ENCODE measurements at places on chromosomes 2 and 18. TPM values are rescaled to one million over a fixed set of nuclear protein-coding genes. Genes with fewer than 3 reads are reported as not detected.

GRCh38 chr2:68429311-68429826, 37.7 kb downstream of the FBXO48 start:
- H3K27ac ChIP-seq, result no peak overlapping the region
- peaks cover 24% of the 10 kb centered on the region for H3K4me1 ChIP-seq
- H3K36me3 ChIP-seq, result no peaks in the 10 kb centered on the region

GRCh38 chr18:57627488-57627887, 5.9 kb upstream of the NARS1 start:
- DNase-seq, result no peak
- no peaks in the 10 kb centered on the region for H3K27me3 ChIP-seq
- no peaks in the 10 kb centered on the region for H3K36me3 ChIP-seq
- H3K4me1 ChIP-seq, result peaks cover 6% of the 10 kb centered on the region

- no peak for DNase-seq
- no peaks in the 10 kb centered on the region for H3K27me3 ChIP-seq
- H3K4me3 ChIP-seq, result no peak overlapping the region
- H3K4me1 ChIP-seq, result peaks cover 41% of the 10 kb centered on the region
Measured at GRCh38 chr2:160402501-160402900, 91.1 kb downstream of the RBMS1 start.

- no peak overlapping the region for H3K27ac ChIP-seq
- H3K27me3 ChIP-seq, result no peaks in the 10 kb centered on the region
- H3K4me1 ChIP-seq, result no peaks in the 10 kb centered on the region
- no peak for DNase-seq
- H3K36me3 ChIP-seq, result no peaks in the 10 kb centered on the region
Measured at GRCh38 chr2:6973895-6974545, 56.8 kb downstream of the RNF144A start.

DNA sequence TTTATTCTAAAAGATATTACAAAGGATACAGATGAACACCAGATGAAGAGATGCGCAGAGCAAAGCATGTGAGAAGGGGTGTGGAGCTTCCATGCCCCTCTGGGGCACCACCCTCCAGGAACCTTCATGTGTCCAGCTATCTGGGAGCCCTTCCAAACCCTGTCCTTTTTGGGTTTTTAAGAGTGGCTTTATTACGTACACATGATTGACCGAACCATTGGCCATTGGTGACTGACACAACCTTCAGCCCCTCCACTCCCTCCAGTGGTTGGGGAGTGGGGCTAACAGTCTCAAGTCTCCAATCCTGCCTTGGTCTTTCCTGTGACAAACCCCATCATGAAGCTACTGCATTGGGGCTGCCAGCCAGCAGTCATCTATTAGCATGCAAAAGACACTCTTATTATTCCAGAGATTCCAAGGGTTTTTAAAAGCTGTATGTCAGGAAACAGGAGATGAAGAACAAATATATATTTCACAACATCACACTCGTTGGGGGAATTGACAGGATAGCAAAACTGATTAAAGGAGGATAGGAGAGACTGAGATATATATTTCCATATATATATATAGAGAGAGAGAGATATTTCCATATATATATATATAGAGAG, 19.4 kb downstream of the IL1B start:
- H3K27ac ChIP-seq, result no peak overlapping the region
- H3K4me3 ChIP-seq, result no peak overlapping the region
- no peak for DNase-seq
- peaks cover 22% of the 10 kb centered on the region for H3K4me1 ChIP-seq
- H3K27me3 ChIP-seq, result no peaks in the 10 kb centered on the region

GRCh38 chr2:121202541-121203310, 82.3 kb downstream of the TFCP2L1 start:
- no peak overlapping the region for H3K4me3 ChIP-seq
- DNase-seq, result no peak
- H3K4me1 ChIP-seq, result peaks cover 6% of the 10 kb centered on the region
- no peaks in the 10 kb centered on the region for H3K27me3 ChIP-seq
- no peak overlapping the region for H3K27ac ChIP-seq

DNA sequence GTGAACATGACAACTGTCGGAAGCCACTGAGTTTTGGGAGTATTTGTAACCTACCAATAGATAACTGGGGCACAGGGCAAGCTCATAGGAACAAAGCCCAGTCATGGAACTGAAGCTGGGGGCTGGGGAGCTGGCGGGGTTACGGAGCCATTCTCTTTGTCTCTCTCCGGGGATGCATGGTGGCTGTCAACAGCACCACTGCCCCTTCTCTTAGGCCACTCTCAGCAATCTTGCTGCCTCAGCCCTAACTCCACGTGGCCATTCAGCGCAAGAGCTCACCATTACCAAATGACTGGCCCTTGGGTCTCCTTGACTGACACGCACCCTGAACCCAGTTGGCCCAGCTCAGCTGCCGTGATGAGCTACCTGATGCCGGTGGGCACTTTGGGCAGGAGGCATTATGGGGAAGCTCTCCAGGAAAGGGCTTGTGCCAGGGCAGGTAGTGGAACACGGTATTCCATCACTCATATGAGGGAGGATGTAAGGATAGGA, 33.6 kb upstream of the ODC1 start:
- H3K27ac ChIP-seq, result no peak overlapping the region
- H3K36me3 ChIP-seq, result no peaks in the 10 kb centered on the region
- H3K27me3 ChIP-seq, result peaks cover 33% of the 10 kb centered on the region

- no peaks in the 10 kb centered on the region for H3K36me3 ChIP-seq
- H3K27me3 ChIP-seq, result no peaks in the 10 kb centered on the region
- no peaks in the 10 kb centered on the region for H3K4me1 ChIP-seq
- H3K27ac ChIP-seq, result no peak overlapping the region
- no peak overlapping the region for H3K4me3 ChIP-seq
- DNase-seq, result no peak
Measured at GRCh38 chr2:18464913-18465312, 95.5 kb downstream of the RDH14 start.

- no peak overlapping the region for H3K27ac ChIP-seq
- no peaks in the 10 kb centered on the region for H3K4me1 ChIP-seq
- H3K36me3 ChIP-seq, result no peaks in the 10 kb centered on the region
- H3K4me3 ChIP-seq, result no peak overlapping the region
- no peak for DNase-seq
Measured at GRCh38 chr2:116435648-116436047, 1378.8 kb upstream of the DDX18 start.

- no peaks in the 10 kb centered on the region for H3K4me1 ChIP-seq
- no peak for DNase-seq
- no peaks in the 10 kb centered on the region for H3K36me3 ChIP-seq
- no peak overlapping the region for H3K4me3 ChIP-seq
Measured at GRCh38 chr2:161961061-161961460, 113.0 kb downstream of the DPP4 start.

- no peak overlapping the region for H3K27ac ChIP-seq
- H3K4me1 ChIP-seq, result no peaks in the 10 kb centered on the region
- no peaks in the 10 kb centered on the region for H3K27me3 ChIP-seq
- H3K36me3 ChIP-seq, result no peaks in the 10 kb centered on the region
- DNase-seq, result no peak
Measured at GRCh38 chr2:70674636-70675430, 93.2 kb downstream of the ADD2 start.

- H3K4me1 ChIP-seq, result peaks cover 17% of the 10 kb centered on the region
- no peak overlapping the region for H3K4me3 ChIP-seq
- H3K27me3 ChIP-seq, result no peaks in the 10 kb centered on the region
- no peak for DNase-seq
Measured at GRCh38 chr2:64485331-64485730, 31.4 kb downstream of the LGALSL start.

- H3K27me3 ChIP-seq, result no peaks in the 10 kb centered on the region
- peaks cover under 1% of the 10 kb centered on the region for H3K36me3 ChIP-seq
- H3K27ac ChIP-seq, result no peak overlapping the region
- no peak overlapping the region for H3K4me3 ChIP-seq
- H3K4me1 ChIP-seq, result peaks cover 5% of the 10 kb centered on the region
Measured at GRCh38 chr2:134161170-134161547, 92.7 kb upstream of the MGAT5 start.

- H3K4me1 ChIP-seq, result no peaks in the 10 kb centered on the region
- H3K27ac ChIP-seq, result no peak overlapping the region
- DNase-seq, result no peak
- H3K4me3 ChIP-seq, result no peak overlapping the region
- no peaks in the 10 kb centered on the region for H3K27me3 ChIP-seq
Measured at GRCh38 chr2:218249691-218250090, 11.1 kb upstream of the GPBAR1 start.

DNA sequence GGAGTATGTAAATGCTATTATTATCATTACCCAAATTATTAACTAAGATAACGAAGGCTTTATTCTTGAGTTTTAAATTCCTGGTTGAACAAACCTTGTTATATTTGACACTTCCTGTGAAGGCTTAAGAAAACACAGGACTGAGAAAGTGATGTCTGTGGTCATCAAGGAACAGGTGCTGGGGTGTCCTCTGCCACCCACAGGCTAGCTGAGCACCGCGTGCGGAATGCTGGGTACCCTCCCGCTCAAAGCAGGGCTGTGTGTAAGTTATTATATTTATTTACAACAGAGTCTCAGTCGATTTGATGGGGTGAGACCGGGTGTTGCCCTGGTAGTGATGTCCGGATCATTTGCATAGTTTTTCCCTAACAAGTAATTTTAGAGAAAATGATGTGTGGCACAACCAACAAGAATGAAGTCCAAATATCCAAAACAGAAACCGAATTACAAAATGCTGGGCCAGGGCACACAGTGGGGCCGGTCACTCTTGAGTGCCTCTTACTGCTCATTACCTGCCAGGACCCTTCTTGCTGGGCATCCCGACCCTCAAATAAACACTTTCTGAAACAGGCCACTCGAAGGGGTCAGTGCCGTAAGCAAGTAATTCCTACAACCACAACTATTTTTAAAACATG, 49.2 kb downstream of the TMEM18 start:
- no peaks in the 10 kb centered on the region for H3K27me3 ChIP-seq
- no peaks in the 10 kb centered on the region for H3K36me3 ChIP-seq
- no peak overlapping the region for H3K4me3 ChIP-seq
- peak overlapping the region; percentile 63 for H3K27ac ChIP-seq
- no peak for DNase-seq

GRCh38 chr18:72456802-72457201, 87.3 kb downstream of the CBLN2 start:
- H3K4me1 ChIP-seq, result no peaks in the 10 kb centered on the region
- H3K4me3 ChIP-seq, result no peak overlapping the region
- no peak for DNase-seq

DNA sequence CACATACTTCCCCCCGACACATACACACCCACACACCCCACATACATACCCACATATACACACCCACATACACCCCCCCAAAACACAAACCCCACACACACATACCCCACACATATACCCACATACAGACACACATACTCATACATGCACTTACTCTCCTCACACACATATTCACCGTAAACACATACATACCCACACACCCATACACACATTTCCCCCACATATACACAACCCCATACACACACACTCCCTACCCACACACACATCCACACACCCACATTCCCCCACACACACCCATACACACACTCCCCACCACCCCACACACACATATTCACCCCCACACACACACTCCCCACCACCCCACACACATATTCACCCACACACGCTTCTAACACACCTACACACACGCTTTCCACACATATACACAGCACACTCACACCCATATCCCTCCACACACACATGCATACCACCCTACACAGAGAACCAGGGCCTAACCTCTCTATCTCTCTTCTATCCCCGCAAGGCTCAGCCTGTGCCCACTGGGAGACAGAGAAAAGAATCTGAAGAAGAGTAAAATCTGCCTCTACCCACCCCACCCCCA, 182.4 kb upstream of the ETAA1 start:
- H3K4me1 ChIP-seq, result peaks cover 4% of the 10 kb centered on the region
- DNase-seq, result no peak
- H3K36me3 ChIP-seq, result no peaks in the 10 kb centered on the region
- no peaks in the 10 kb centered on the region for H3K27me3 ChIP-seq
- no peak overlapping the region for H3K4me3 ChIP-seq

GRCh38 chr18:4455113-4455811, at the start of gene DLGAP1:
DLGAP1 (minus strand) TSS chr18:4455307.
- H3K4me1 ChIP-seq, result peaks cover 24% of the 10 kb centered on the region
- H3K36me3 ChIP-seq, result no peaks in the 10 kb centered on the region
- no peak within 1 kb of the TSS for H3K27ac ChIP-seq
- peaks cover 60% of the 10 kb centered on the region for H3K27me3 ChIP-seq

DNA sequence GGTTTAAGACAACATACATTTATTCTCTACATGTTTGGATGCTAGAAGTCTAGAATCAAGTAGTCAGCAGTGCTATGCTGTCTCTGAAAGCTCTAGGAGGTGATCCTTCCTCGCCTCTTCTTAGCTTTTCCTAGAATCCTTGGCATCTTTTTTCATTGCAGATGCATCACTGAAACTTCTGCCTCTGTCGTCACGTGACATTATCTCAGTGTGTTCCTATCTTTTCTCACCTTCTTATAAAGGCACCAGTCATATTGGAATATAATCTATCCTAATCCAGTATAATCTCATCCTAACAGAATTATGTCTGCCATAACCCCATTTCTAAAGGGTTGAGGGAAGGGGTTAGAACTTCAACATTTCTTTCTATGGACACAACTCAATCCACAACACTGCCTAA, 851.2 kb upstream of the CRIM1 start:
- no peaks in the 10 kb centered on the region for H3K36me3 ChIP-seq
- no peak overlapping the region for H3K27ac ChIP-seq
- no peak overlapping the region for H3K4me3 ChIP-seq
- no peaks in the 10 kb centered on the region for H3K27me3 ChIP-seq
- no peaks in the 10 kb centered on the region for H3K4me1 ChIP-seq

DNA sequence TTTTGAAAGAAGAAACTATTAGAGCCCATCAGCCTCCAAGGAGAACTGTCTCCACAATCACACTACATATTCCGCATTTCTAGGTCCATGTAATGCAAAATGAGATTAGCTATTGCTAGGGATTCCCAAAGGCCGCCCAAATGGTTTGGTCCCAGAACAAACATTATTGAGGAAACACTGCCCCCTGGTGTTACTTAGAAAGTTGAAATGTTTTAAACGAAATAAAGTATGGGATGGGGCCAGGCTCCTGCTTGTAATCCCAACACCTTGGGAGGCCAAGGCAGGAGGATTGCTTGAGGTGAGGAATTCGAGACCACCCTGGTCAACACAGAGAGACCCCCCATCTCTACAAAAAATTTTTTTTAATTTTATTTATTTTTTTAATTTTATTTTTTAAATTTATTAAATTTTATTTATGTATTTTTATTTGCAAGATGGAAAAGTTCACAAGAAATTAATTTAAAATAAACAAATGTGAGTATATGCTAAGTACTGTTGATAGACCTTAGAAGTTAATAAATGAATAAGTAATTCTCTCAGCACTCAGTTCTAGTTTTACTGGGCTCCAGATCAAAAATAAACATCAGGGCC, 5.5 kb downstream of the NHEJ1 start:
- H3K27me3 ChIP-seq, result no peaks in the 10 kb centered on the region
- no peaks in the 10 kb centered on the region for H3K36me3 ChIP-seq

- no peaks in the 10 kb centered on the region for H3K27me3 ChIP-seq
- no peak overlapping the region for H3K27ac ChIP-seq
- no peaks in the 10 kb centered on the region for H3K4me1 ChIP-seq
- no peak for DNase-seq
- H3K4me3 ChIP-seq, result no peak overlapping the region
Measured at GRCh38 chr2:178359192-178359912, 91.6 kb downstream of the PRKRA start.

The HPCAL1 gene
- total RNA-seq, result 26.4 TPM

The PELI1 gene
- 23.7 TPM for total RNA-seq

The ZNF521 gene
- total RNA-seq, result 11.3 TPM

The TUBB6 gene
- 406 TPM for total RNA-seq

The ALK gene
- not detected for total RNA-seq

The ANKRD62 gene
- total RNA-seq, result 0.27 TPM

The OR6B2 gene
- total RNA-seq, result not detected

All from esophagus squamous epithelium (tissue), 5 donors.